ENCODE measurements at places on chromosomes 16 and 17. TPM values are rescaled to one million over a fixed set of nuclear protein-coding genes. Genes with fewer than 3 reads are reported as not detected.

DNA sequence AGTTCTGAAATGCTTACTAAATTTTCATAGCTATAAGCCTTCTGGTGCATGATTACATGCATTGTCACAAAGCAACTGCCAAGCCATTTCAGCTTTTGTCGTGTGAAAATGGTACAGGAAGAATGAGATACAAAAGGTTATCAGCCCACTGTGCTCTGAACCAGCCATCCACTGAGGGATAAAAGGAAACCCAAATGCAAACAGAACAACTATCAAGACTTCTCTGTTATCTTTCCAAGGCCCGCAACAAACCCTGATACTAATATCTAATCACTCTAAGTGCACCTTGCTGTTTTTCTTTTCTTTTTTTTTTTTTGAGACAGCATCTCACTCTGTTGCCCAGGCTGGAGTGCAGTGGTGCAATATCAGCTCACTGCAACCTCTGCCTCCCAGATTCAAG is 109.0 kb downstream of the FTO start:
- H3K27ac ChIP-seq: no peak overlapping the region
- H3K27me3 ChIP-seq: no peaks in the 10 kb centered on the region
- no peaks in the 10 kb centered on the region for H3K4me1 ChIP-seq
- no peak overlapping the region for H3K4me3 ChIP-seq
- no peaks in the 10 kb centered on the region for H3K36me3 ChIP-seq

- H3K36me3 ChIP-seq: no peaks in the 10 kb centered on the region
- H3K27ac ChIP-seq: no peak within 1 kb of the TSS
- H3K4me3 ChIP-seq: no peak within 1 kb of the TSS
- DNase-seq: no peak
- no peaks in the 10 kb centered on the region for H3K4me1 ChIP-seq
These were observed at the start of gene GAS2L2 for GRCh38 chr17:35752945-35753764. Gene GAS2L2, minus strand, starts transcription at chr17:35753239. Its CDS starts 389 bp downstream, at chr17:35752850.

- DNase-seq: no peak
- H3K27ac ChIP-seq: peak overlapping the region; percentile 11
- peaks cover 10% of the 10 kb centered on the region for H3K36me3 ChIP-seq
- peaks cover 34% of the 10 kb centered on the region for H3K4me1 ChIP-seq
- no peaks in the 10 kb centered on the region for H3K27me3 ChIP-seq
These were observed 1.5 kb downstream of the NUDT16L1 start for GRCh38 chr16:4694642-4695451.

- no peaks in the 10 kb centered on the region for H3K36me3 ChIP-seq
- peak; percentile 11 for DNase-seq
- H3K27ac ChIP-seq: no peak overlapping the region
- no peaks in the 10 kb centered on the region for H3K4me1 ChIP-seq
These were observed 275.5 kb downstream of the MAP2K4 start for GRCh38 chr17:12296209-12296625.

SEZ6 gene
- total RNA-seq: not detected

SPHK1 gene
- 10.4 TPM for total RNA-seq

- no peak overlapping the region for H3K4me3 ChIP-seq
- H3K36me3 ChIP-seq: no peaks in the 10 kb centered on the region
- H3K27ac ChIP-seq: no peak overlapping the region
- no peak for DNase-seq
These were observed 48.4 kb downstream of the AKAP1 start for GRCh38 chr17:57133486-57133885.

GRCh38 chr17:18258356-18259038 is at the start of gene FLII:
Gene FLII, minus strand, starts transcription at chr17:18258738. Its CDS starts 48 bp downstream, at chr17:18258690.
- H3K36me3 ChIP-seq: peaks cover 13% of the 10 kb centered on the region
- peaks cover 23% of the 10 kb centered on the region for H3K4me1 ChIP-seq
- peak; percentile 87 for DNase-seq
- H3K27me3 ChIP-seq: no peaks in the 10 kb centered on the region
- H3K27ac ChIP-seq: peak within 1 kb of the TSS; percentile 94

DNA sequence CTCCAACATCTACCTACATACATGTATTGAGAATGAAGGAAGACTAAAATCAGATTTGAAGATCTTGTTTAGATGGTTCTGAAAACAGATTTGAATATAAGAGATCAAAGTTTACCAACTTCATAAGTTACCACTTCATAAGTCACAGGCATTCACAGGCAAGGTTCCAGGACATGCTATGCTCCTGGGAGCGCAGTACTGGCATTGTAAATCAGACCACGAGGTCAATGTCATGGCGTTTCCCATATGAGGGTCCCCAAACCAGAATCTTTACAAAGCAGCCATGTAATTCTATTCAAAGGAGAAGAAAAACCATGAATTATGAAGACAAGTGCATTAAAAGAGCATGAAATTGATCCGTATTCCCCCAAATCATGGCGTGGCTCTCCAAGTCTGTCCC is 3.0 kb downstream of the CDH11 start:
- no peak for DNase-seq
- H3K36me3 ChIP-seq: no peaks in the 10 kb centered on the region
- no peaks in the 10 kb centered on the region for H3K4me1 ChIP-seq
- no peak overlapping the region for H3K27ac ChIP-seq
- no peaks in the 10 kb centered on the region for H3K27me3 ChIP-seq

FAM20A gene
- total RNA-seq: 77.7 TPM

DNA sequence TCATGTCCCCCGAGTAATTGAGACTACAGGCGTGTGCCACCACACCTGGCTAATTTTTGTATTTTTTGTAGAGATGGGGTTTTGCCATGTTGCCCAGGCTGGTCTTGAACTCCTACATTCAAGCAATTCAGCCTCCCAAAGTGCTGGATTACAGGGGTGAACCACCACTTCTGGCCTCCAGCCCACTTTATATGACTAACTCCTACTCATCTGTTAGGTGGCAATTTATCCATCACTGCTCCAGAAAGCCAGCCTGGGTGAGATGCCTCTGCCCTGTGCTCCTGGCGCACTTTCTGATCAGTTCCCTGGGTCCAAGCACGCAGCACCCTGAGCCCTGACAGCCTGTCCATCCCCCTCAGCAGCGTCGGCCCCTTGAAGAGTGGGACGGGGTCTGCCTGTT is 29.4 kb downstream of the ADAM11 start:
- no peak overlapping the region for H3K27ac ChIP-seq
- no peak overlapping the region for H3K4me3 ChIP-seq
- H3K36me3 ChIP-seq: no peaks in the 10 kb centered on the region
- no peaks in the 10 kb centered on the region for H3K27me3 ChIP-seq
- DNase-seq: no peak

MT1E gene
- total RNA-seq: 258 TPM

DNA sequence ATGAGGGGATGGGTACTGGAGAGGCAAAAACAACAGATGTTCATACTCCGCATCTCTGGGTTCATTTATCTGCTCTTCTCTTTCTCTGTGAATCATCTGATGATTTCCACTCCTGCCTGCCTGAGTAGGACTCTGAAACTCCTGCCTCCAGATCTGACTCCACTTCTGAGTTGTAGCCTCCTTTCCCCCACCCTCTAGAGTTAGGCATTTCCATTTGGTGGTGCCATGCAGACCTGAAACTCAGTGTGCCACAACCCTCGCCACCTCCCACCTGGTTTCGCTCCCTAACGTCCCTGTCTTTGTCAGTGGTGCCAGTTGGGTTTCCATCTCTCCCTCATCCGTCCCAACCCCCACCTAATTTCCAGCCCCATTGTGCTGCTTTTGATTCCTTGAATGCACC is 126.2 kb downstream of the PRKCB start:
- H3K4me3 ChIP-seq: no peak overlapping the region
- H3K36me3 ChIP-seq: no peaks in the 10 kb centered on the region
- H3K27ac ChIP-seq: no peak overlapping the region
- no peak for DNase-seq
- H3K27me3 ChIP-seq: no peaks in the 10 kb centered on the region
- H3K4me1 ChIP-seq: no peaks in the 10 kb centered on the region

MTSS2 gene
- total RNA-seq: 33.0 TPM

- no peak overlapping the region for H3K27ac ChIP-seq
- no peak overlapping the region for H3K4me3 ChIP-seq
- no peaks in the 10 kb centered on the region for H3K36me3 ChIP-seq
- no peaks in the 10 kb centered on the region for H3K27me3 ChIP-seq
These were observed 84.5 kb downstream of the TNRC6C start for GRCh38 chr17:78043031-78043430.

GRCh38 chr17:77194179-77194578 is 53.4 kb downstream of the SEC14L1 start:
- H3K36me3 ChIP-seq: peaks cover 34% of the 10 kb centered on the region
- no peak overlapping the region for H3K4me3 ChIP-seq
- H3K27me3 ChIP-seq: no peaks in the 10 kb centered on the region
- no peaks in the 10 kb centered on the region for H3K4me1 ChIP-seq

DNA sequence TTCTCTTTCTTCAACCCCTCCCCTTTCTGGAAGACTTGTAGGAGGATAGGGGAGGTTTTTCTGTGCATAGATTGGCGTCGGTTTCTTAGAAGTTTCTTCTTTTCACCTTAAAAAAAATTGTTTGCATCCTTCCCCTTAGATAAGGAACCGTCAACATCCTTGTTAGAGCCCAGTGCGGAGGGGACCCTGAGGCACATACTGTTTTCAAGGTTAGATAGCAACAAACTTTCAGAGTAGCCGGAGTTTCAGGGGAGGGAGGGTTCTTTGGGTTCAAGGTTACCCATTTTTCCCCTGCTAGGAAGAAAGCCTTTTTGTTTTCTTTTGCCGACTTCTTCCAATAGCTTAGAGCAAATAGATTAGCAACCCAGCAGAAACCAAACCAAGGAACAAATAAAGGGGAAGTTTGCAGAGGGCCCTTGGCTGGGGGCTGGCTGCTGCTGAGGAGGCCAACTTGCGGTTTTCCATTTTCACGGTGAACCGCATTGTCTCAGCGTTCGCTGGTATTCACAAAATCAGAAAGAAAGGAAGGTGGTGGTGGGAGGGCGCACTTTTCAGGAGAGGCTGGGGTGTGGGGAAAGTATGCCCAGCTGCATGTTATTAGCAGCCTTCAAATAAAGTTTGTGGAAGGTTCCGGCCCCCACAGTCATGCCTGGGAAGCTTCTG is 28.8 kb downstream of the MSI2 start:
- H3K4me1 ChIP-seq: peaks cover 24% of the 10 kb centered on the region
- DNase-seq: peak; percentile 58
- no peaks in the 10 kb centered on the region for H3K27me3 ChIP-seq

DNA sequence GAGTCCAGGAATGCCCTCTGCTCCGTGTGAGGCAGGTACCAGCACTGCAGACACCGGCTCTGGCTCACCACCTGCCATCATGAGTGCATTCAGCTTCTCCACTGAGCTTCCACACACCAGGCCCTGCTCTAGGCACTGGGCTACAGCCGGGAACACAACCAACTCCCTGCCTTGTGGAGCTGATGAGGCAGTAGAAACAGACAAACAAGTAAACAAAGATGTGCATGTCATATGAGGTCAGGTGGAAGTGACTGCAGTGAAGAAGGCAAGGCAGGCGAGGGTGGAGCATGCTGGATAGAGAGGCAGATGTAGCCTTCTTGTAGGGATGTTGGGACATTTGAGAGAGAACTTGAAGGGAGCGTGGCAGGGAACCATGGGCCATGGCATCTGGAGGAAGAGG is 5.0 kb downstream of the NLRC5 start:
- H3K27ac ChIP-seq: no peak overlapping the region
- H3K27me3 ChIP-seq: no peaks in the 10 kb centered on the region
- H3K4me1 ChIP-seq: no peaks in the 10 kb centered on the region
- H3K4me3 ChIP-seq: no peak overlapping the region
- DNase-seq: no peak

CCL4 gene
- total RNA-seq: 5.1 TPM

NBR1 gene
- 88.9 TPM for total RNA-seq

- DNase-seq: no peak
- H3K4me1 ChIP-seq: no peaks in the 10 kb centered on the region
- H3K4me3 ChIP-seq: no peak overlapping the region
- no peaks in the 10 kb centered on the region for H3K36me3 ChIP-seq
These were observed 124.9 kb upstream of the CORO6 start for GRCh38 chr17:29747660-29748059.

GRCh38 chr16:60816461-60816860 is 1219.8 kb downstream of the CDH8 start:
- H3K4me1 ChIP-seq: no peaks in the 10 kb centered on the region
- H3K36me3 ChIP-seq: no peaks in the 10 kb centered on the region
- no peak overlapping the region for H3K27ac ChIP-seq
- DNase-seq: no peak
- no peak overlapping the region for H3K4me3 ChIP-seq

ZNF18 gene
- 8.2 TPM for total RNA-seq

KRTAP2-1 gene
- total RNA-seq: not detected

GRCh38 chr17:63697341-63698286 is 2.3 kb downstream of the LIMD2 start:
- no peak overlapping the region for H3K27ac ChIP-seq
- H3K27me3 ChIP-seq: no peaks in the 10 kb centered on the region
- H3K36me3 ChIP-seq: no peaks in the 10 kb centered on the region
- DNase-seq: no peak
- H3K4me1 ChIP-seq: no peaks in the 10 kb centered on the region

PLEKHG4 gene
- total RNA-seq: 10.1 TPM

- H3K4me3 ChIP-seq: no peak overlapping the region
- no peaks in the 10 kb centered on the region for H3K27me3 ChIP-seq
- peaks cover 10% of the 10 kb centered on the region for H3K4me1 ChIP-seq
- DNase-seq: no peak
- H3K36me3 ChIP-seq: peaks cover 4% of the 10 kb centered on the region
These were observed 3.6 kb upstream of the ANKFY1 start for GRCh38 chr17:4267402-4267801.
